ENCODE measurements at places on chromosomes 6 and 20. TPM values are rescaled to one million over a fixed set of nuclear protein-coding genes. Genes with fewer than 3 reads are reported as not detected.

FOXP4 gene
- 17.2 TPM for total RNA-seq

DNA sequence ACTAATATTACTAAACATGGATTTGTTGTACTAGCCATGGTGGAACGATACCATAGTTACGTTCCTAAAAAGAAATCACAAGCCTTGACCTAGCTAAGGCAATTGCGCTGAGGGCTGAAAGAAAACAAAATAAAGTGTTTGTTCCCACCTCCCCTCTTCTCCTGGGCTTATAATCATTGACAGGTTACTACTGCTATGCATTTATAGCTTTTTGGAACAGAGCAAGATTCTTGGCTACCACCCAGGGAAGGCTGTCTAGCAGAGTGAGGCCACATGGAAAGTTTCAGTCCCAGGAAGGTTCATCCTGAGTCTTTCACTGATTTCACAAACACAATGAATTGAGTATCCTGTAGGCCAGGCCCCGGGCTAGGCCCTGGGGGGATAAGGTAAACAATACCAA is 84.6 kb downstream of the TMEM170B start:
- no peak for DNase-seq

DNA sequence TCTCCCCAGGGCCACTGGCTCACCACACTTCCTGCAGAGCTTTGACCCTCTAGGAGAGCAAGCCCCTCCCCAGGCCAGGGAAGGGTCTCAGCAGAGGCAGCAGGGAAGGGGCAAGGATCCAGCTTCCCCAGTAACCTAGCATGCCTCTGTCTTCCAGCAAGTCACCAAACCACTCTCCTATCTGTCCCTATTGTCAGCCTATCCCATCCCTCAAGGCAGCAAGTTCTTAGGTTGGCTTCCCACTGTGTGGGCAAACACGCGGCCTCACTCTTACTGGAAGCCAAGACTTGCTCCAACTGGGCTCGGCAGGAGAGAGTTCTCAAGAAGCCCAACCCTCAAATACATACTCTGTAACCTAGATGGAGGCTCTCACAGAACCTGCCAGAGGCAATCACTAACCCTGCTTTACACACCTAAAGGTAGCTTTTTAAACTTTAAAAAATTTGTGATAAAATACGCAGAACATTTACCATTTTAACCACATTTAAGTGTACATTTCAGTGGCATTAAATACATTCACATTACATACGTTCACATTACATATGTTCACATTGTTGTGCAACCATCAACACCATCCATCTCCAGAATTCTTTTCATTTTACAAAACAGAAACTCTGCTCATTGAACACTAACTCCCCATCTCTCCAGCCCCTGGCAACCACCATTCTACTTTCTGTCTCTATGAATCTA is 58.5 kb downstream of the MRPL14 start:
- no peak for DNase-seq

GRCh38 chr20:41040855-41041254 is 12.2 kb downstream of the TOP1 start:
- DNase-seq: no peak

GRCh38 chr6:137097057-137097456 is 52.3 kb upstream of the IL20RA start:
- DNase-seq: no peak

DNA sequence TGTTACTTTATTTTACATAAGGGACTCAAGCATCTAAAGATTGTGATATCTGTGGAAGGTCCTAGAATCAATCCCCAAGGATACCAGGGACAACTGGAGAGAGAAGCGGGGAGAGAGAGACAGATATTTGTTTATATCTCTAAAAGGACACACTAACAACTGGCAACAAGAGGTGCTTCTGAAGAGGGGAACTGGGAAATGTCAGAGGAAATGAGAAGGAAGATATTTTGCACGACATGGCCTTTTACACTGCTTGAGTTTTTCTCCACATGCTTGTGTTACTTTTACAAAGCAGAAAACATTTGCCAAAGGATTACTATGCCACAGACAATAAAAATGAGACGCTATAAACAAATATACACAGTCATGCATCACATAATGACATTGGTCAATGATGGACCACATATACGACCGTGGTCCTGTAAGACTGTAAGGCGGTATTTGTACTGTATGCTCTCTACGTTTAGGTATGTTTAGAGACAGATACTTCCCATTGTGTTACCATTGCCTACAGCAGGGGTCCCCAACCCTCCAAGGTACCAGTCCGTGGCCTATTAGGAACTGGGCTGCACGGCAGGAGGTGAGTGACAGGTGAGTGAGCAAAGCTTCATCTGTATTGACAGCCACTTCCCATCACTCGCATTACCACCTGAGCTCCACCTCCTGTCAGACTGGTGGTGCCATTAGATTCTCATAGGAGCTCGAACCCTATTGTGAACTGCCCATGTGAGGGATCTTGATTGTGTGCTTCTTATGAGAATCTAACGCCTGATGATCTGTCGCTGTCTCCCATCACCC is 64.6 kb upstream of the PTPN1 start:
- no peak for DNase-seq

DNA sequence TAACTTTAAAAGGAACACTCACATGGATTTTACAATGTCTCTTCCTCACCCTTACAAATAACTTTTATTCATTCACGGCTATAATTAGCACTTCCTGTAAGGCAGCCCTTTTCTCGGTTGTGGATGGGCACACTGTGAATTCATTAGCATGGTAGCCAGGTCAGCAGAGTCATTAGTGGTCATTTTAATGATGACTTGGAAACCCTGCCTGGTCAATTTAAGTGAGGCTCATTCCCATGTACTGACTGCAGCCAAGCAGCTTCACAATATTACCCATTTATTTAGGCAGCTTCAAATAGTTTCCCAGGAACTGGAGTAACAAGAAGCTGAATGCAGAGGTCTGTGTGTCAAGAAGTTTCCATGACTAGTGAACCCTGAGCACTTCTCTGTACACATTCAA is 248.8 kb downstream of the KHDC1L start:
- DNase-seq: no peak

Measured in chondrocyte (in vitro differentiated cells).